ENCODE measurements at places on chromosomes 12 and 14. TPM values are rescaled to one million over a fixed set of nuclear protein-coding genes. Genes with fewer than 3 reads are reported as not detected.

DNA sequence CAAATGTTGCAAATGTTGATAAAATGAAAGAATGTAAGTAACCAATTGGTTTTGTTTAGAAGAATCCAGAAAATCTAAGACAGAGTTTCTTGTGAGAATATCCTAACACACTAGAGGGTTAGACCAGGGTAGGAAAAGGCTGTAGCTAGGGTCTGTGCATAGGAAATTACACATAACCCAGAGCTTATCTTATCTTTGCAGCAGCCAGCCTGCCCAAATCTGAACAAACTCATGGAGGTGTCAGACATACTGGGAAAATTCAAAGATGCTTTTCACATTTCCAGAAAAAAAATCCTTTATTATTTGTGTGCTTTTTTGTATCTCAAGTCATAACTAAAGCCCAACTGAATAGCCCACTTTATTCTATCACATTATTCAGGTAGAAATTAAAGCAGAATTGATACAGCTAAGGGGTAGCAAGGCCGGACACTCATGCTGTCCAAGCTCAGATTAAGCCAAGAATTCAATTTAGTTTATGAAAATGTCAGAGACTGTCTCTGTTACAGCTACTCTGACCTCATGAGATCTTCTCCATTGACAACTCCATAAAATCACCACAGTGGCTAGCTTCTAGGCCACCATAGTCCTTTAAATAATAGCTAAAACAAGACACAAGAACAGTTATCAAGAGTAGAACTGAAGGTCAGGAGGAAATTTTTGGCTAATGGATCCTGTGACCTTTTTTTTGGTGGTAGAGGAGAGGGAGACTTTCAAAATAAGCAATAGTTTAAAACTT, 169.6 kb upstream of the RASSF8 start:
- no peaks in the 10 kb centered on the region for H3K4me1 ChIP-seq
- H3K4me3 ChIP-seq = no peak overlapping the region
- no peak for DNase-seq
- no peaks in the 10 kb centered on the region for H3K27me3 ChIP-seq
- no peaks in the 10 kb centered on the region for H3K36me3 ChIP-seq

DNA sequence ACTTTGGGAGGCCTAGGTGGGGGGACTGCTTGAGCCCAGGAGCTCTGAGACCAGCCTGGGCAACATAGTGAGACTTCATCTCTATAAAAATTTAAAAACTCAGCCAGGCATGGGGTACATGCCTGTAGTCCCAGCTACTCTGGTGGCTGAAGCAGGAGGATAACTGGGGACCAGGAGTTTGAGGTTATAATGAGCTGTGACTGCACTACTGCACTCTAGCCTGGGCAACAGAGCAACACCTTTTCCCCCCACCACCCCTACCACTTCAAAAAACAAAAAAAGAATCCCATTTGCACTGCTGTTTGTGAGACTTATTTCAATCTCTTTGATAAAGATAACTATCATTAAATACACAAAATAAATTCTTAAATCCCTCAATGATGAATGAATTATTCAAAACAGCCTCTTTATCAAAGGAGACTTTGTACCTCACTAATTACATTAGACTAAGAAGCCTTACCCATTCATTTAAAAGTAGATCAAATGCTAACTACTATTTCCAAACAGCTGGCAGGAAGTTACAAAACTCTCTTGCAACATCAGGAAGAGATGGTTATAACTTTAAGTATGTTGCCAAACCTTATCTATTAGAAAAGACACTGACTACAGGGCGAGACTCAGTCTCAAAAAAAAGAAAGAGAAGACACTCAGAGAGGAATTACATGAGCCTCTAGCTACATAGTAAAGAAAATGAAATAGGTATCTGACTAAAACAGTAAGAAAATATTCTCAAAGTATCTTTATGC, 14.7 kb downstream of the BLTP3B start:
- no peak for DNase-seq
- no peaks in the 10 kb centered on the region for H3K36me3 ChIP-seq
- H3K27me3 ChIP-seq = no peaks in the 10 kb centered on the region
- no peak overlapping the region for H3K4me3 ChIP-seq
- H3K4me1 ChIP-seq = no peaks in the 10 kb centered on the region
- no peak overlapping the region for H3K27ac ChIP-seq

DNA sequence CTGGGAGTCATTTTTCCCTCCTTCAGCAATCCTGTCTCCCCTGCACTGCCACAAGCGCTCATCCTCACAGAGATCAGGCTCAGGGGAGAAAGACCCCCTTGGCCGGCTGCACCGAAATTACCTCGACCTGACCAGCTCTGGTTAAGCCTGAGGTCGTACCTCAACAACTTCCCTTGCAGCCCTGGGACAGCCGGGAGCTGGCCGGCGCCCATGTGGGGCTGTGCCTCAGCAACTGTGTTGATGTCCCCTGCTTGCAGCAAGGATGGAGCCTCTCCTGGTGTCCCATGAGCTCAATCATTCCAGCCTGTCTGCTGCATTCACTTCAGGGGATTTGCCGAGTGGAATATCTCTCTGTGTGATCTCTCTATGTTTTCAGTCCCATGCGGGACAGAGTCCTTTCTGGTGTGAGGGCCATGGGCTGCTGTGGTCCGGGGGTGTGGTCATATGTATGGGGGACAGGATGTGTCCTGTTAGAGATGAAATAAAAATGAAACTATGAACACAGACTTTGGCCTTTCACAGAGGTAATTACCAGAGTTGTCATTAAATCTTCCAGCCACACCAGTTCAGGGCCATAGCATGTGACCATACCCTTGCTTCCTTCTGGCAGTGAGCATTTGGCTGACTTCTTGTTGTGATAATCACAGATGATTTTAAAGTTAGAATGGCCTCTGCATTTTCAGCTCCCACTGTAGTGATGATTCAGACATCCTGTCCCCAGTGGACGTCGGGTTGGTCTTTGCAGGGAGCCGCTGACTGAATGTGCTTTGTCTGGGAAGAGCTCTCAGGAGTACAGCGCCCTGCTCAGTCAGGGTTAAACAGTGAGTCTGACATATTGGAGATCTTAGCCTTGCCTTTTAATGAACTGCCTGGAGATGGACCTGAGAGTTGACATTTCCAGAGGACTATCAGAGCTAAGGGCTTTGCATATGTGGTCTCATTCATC, 405.9 kb downstream of the AACS start:
- no peaks in the 10 kb centered on the region for H3K27me3 ChIP-seq
- H3K4me3 ChIP-seq = no peak overlapping the region
- no peaks in the 10 kb centered on the region for H3K36me3 ChIP-seq
- H3K4me1 ChIP-seq = no peaks in the 10 kb centered on the region
- H3K27ac ChIP-seq = no peak overlapping the region

DNA sequence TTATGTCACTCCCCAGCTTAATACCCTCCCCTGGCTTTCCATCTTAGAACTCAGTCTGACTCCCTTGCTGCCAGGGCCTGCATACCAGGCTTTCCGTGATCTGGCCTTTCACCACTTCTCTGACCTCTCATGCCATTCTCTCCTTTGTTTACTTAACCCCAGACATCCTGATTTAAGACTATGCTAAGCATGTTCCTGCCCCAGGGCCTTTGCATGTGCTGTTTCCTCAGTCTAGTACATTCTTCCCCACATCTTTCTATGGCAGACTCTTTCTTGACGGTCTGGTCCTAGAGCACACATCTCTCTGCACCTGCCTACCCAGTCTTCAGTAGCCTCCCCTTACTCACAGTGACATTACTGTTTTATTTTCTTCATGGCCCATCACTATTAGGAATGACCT, 42.2 kb downstream of the PLXNC1 start:
- DNase-seq = no peak
- peaks cover 4% of the 10 kb centered on the region for H3K27me3 ChIP-seq
- H3K4me3 ChIP-seq = no peak overlapping the region
- no peaks in the 10 kb centered on the region for H3K4me1 ChIP-seq
- H3K27ac ChIP-seq = no peak overlapping the region

DNA sequence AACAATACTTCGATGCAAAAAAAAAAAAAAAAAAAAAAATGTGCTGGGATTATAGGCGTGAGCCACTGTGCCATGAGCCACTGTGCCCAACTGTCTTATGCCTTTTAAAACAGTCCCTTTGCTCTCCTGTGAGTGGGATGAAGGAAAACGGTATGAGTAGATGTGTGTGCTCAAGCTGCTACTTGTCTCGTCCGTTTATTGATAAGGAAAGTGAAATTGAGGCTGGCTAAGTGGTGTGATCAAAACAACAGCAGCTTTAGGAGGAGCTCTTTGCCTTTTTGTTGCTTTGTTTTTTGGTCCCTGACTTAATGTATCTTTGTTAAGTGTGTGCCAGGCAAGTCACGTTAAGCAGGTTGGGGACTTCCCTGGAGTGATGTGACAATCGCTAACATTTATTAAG, 275.9 kb downstream of the TMEM132C start:
- no peaks in the 10 kb centered on the region for H3K36me3 ChIP-seq
- H3K4me3 ChIP-seq = no peak overlapping the region
- H3K27ac ChIP-seq = no peak overlapping the region
- H3K27me3 ChIP-seq = no peaks in the 10 kb centered on the region

DNA sequence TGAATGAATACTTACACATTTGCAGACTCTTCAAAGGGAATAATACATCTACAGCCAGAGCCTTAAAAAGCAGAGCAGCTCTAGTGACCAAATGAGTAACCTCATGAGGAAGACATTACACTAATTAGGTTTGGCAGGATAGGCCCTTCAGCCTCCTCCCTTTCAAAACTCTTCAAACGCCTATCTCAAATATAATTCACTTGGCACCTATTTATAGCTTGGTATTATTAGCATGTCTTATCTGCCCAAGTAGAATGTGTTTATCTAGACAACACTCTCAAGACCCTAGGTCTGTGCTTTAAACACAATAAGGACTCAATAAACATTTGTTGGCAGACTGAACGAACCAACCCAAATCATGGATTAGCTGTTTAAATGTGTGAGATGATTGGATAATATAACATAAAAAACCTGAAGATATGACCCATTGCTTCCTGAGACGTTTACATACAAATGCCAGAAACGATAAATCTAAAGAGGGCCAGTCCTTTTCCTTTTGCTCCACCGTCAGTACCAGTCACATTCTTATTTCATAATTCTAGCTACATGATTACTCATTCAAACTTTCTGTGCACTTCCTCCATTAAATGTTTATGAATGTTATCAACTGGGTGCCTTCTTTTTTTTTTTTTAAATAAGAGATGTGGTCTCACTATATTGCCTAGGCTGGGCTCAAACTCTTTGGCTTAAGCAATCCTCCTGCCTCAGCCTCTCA, 123.3 kb downstream of the CEP83 start:
- H3K27ac ChIP-seq = no peak overlapping the region
- no peak overlapping the region for H3K4me3 ChIP-seq
- H3K36me3 ChIP-seq = no peaks in the 10 kb centered on the region
- H3K4me1 ChIP-seq = no peaks in the 10 kb centered on the region

DNA sequence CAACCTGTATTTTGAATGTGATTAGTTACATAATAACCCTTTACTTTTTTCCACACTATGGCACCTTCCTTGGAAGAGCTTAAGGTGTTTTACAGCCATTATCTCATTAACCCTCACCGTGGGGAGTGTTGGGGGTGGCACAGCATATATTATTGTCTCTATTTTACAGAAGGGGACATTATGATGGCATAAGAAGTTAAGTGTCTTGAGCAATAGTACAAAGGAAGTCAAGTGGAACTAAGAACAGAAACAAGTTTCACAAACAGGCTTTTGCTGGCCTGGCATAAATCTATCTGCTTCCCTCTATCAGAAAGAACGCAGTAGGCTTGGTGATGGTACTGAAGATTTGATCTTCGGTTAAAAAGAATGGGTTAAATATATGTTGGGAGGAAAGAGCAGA, 169.7 kb upstream of the OTX2 start:
- no peaks in the 10 kb centered on the region for H3K4me1 ChIP-seq
- no peak overlapping the region for H3K27ac ChIP-seq
- H3K27me3 ChIP-seq = no peaks in the 10 kb centered on the region

The ZC3H10 gene
- total RNA-seq = 11.2 TPM
